ENCODE measurements at places on chromosomes 2 and 18.
A peak's percentile ranks its signal among the peaks of the same experiment; 100 is the strongest.

GRCh38 chr18:13416848-13417247 is 198.3 kb downstream of the LDLRAD4 start:
- no peak for DNase-seq

DNA sequence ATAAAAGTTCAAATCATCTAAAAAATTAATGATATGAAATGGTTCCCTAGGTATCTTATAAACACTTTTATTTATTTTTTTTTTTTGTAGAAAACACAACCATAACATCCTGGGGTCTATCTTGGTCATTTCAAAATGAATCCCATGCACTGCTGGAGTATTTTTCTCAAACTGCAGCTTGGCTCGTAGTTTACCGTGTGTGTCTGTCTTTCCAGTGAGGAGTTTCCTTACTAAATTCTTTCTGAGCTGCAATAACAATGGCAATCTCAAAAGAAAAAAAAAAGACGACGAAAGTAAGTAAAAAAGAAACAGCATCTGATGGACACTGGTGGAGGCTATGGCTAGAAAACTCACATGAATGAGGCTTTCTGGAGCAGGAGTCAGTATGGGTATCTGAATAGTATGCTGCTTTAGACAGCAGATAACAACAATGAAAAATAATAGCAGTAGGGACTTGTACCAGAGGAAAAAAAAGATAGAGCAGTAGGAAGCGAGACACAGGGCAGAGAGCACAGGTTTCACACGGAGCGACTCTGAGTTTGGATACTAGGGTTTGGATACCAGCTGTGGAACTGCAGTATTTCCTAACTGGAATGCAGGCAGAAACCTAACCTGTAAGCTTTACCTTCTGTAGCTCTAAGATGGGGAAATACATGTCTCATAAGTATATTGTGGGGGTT is 43.5 kb downstream of the CALCRL start:
- no peak for DNase-seq

- DNase-seq, result no peak
These were observed 41.1 kb upstream of the PPP1CB start for GRCh38 chr2:28710545-28710944.

DNA sequence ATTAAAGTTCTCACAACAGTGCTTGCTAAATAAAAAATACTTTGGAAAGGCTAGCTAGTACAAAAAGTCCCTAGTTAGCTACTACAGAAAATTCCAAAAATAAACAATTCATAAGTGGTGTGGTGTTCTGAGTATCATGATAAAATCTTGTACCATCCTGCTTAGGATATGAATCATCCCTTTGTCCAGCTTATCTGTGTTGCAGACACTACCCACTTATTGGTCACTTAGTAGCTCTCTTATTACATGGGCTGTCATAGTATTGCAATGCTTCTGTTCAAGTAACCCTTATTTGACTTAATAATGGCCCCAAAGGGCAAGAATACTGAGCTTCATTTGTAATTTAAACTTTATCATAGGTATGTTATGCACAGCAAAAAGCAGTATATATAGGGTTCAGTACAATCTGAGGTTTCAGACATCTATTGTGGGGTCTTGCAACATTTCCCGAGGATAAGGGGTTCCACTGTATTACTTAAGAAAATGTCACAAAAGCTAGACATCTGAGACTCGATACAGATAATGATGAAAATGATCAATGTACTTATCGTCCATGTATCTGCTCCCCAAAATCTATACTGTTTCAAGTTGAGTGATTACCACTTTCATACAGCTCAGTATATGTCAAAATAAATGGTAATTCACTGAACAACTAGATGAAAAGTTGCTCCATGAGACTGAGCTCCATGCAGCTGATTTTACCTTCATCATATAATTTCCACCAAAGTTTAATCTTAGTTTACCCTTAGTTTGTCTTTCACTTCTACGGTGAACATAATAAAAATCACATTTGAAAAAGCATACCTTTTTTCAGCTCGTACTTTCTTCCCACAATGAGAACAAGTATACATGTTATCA is 93.8 kb downstream of the C2orf74 start:
- DNase-seq, result no peak

DNA sequence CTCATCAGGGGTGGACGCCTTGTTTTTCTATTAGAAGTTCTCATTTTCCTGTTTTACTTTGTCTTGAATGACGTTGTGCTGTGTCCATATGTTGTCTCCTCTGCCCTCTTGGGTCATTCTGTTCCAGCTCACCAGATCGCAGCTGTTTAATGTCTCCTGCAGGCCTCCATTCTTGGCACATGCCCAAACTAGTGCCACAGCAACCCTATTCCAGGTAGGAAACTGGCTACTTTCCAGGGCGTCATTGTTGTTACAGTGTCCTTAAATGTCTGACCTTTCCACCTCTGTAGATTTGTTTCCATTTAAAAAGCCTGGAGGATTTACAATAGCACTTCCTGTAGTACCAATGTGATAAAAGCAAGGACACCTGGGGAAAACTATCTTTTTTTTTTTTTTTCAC is 500.7 kb downstream of the METTL4 start:
- no peak for DNase-seq

DNA sequence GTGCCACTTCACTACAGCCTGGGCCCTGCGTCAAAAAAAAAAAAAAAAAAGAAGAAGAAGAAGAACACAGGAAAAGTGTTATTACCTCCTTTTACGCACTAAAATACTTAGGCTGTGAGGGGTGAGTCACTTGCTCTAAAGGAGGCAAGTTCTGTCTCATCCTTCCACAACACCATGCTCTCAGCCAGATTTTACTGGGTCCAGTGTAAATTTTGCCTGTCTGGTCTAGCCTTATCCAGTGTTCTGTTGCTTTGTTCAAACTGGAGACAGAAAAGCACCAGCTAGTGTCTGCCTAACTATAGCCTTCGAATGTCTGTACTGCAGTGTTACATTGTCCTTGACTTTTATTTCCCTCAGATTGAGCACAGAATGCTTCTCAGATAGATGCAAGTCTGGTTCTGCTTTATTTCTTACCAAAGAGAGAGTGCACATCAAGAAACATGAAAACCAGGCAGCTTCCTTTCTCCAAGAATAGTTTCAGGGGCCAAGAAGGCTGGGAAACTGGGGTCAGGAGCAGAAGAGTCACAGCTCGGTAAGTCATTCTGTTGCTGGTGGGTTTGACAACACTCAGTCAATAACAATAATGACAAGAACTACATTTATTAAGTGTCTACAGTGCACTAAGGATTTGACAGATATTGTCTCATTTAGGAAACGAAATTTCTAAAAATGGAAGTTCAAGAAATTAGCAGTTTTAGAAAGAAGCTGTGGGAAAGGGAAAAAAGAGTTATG is 3.1 kb upstream of the MSGN1 start:
- no peak for DNase-seq

DNA sequence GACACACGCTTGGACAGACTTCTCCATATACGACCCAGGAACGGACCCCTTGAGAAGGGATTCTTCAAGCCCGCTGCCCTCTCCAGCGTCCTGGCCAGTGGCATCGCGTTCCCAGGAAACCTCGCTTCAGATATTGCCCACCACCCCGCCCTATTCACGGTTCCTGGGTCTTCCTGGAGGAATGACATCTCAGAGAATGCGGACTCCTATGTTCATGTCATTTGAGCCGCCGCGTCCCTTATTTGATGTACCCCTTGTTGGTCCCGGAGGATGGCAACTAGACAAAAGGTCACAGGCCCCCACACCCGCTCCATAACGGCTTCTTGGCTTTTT is 588 bp upstream of the CCDC93 start:
- DNase-seq, result no peak

GRCh38 chr2:47493317-47494035 is 90.5 kb downstream of the MSH2 start:
- no peak for DNase-seq

DNA sequence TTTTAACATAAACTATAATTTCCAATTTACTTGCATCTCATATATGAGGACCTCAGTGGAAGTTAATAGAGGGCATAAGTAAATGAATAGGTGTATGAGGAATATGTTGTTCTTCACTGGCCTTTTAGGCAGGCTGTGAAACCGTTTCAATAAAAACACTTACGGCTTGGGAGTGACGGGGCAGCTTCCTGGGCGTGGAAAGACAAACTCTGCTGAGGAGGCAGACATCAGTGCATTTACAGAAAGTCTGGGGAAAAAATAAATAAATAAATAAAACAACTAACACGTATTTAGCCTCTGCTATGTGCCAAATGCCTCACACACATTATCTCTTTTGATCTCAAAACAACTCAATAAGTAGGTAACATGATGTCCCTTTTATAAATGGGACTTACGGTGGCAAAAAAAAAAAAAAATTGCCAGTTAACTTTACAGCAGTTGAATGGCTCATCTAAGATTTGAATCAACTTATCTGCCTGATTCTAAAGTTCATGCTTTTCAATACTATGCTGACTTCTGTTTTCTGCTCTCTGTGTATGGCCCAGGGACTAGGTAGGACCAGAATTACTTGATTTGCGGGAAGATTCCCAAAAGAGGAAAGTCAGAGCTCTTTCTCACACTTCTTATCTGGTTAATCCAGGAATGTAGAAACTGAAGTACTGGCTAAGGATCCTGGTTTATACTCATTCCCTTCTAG is 77.5 kb upstream of the LRATD1 start:
- no peak for DNase-seq

- no peak for DNase-seq
These were observed 254.8 kb downstream of the CDH2 start for GRCh38 chr18:27921904-27922751.

- DNase-seq, result no peak
These were observed 123.8 kb downstream of the CYP26B1 start for GRCh38 chr2:72023678-72024390.

DNA sequence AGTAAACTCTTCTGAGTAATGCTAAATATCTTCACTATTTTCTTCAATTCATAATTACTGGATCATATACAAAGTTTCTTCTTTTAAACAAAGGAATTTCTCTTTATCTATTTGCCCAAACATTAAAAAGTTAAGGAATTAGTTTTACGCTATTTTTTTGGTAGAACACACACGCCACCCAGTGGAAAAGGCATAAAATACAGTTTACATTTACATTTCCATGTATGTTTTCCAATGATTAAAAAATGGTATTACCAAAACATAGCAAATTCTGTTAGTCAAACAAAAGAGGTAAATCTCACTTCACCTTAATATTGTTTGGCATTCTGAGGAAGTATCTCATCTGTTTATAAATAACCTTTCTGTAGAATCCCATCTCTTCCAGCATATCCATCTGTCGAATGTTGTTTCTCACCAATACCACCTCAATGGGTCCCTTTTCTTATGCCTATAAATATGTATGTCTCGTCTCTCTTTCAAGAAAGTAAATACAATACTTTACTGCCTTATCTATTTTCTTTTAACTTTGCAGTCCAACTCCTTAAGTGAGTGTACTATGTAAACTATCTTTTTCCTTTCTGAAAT is 7.2 kb downstream of the BOLL start:
- peak; percentile 3 for DNase-seq

- no peak for DNase-seq
These were observed 10.6 kb downstream of the PTPRM start for GRCh38 chr18:7577706-7578105.

- DNase-seq, result peak; percentile 51
These were observed 1183.2 kb upstream of the ACVR2A start for GRCh38 chr2:146661473-146662096.
